AG09309 (cell line): ENCODE measurements at places on chromosomes 7 and 10.

GRCh38 chr7:85030893-85031292 is 156.0 kb downstream of the SEMA3D start:
- DNase-seq: peak; percentile 35

- peak; percentile 84 for DNase-seq
These were observed 334.4 kb downstream of the SUGCT start for GRCh38 chr7:40468891-40469864.

DNA sequence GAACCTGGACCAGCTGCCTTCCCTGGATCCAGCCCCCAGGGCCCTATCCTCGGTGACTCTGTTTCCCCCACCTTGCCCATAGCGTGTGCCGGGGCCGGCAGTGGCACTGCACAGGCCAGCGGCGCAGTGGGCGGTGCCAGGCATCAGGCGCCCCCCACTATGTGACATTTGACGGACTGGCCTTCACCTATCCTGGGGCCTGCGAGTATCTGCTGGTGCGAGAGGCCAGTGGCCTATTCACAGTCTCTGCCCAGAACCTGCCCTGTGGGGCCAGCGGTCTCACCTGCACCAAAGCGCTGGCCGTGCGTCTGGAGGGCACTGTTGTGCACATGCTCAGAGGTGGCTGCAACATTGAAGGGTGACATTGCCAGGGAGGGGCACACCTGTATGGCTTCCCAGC is 12.0 kb upstream of the ZNF467 start:
- DNase-seq: no peak

- no peak for DNase-seq
These were observed 67.2 kb downstream of the FAM107B start for GRCh38 chr10:14707481-14707880.

DNA sequence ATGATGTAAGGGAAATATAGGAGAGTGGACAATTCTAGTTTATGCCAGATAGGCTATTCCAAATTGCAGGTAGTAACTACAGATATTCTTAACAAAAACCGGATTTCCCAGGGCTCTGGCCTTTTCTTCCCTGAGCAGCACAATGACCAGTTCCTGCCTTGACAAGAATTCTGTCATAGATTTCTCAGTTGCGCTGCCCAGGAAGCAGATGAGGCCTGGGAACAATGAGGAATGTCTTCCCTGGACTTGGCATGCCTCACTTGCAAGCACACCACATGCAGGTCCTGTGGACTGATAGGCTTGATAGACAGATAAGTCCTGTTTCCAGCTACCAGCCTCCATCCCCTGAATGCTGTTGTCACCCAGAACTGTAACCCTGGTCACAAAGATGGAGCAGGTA is 174.5 kb upstream of the PRSS58 start:
- no peak for DNase-seq

- no peak for DNase-seq
These were observed 1.0 kb upstream of the DENND2A start for GRCh38 chr7:140641524-140642195.

DNA sequence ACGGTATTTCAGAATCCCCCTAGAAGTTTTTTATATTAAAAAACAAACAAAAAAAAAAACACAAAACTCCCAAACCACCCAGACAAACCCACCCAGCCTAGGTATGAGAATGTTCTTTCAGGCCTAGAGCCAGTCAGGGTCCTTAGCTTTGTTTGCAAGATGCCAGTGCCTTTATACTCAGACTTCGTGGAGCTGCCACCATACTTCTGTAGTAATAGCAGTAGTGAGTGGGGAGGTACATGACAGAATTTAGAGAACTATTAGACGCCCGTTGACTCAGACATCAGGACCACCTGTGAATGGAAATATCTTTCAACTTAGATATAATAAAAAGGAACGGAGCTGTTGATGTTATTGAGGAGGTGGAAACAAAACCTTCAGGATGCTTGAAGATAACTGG is 138.2 kb upstream of the MKLN1 start:
- DNase-seq: no peak
